ENCODE measurements at places on chromosomes 13 and 19. TPM values are rescaled to one million over a fixed set of nuclear protein-coding genes. Genes with fewer than 3 reads are reported as not detected.

GRCh38 chr19:34487651-34488051 lies 6.1 kb downstream of the WTIP start:
- no peak overlapping the region for H3K4me3 ChIP-seq
- no peaks in the 10 kb centered on the region for H3K36me3 ChIP-seq
- no peaks in the 10 kb centered on the region for H3K27me3 ChIP-seq

- H3K36me3 ChIP-seq, result peaks cover 2% of the 10 kb centered on the region
- no peak for DNase-seq
- no peaks in the 10 kb centered on the region for H3K27me3 ChIP-seq
- no peak overlapping the region for H3K4me3 ChIP-seq
Observed at GRCh38 chr13:49464621-49465325, 20.7 kb downstream of the SETDB2 start.

- H3K27ac ChIP-seq, result peak overlapping the region; percentile 64
- peaks cover 2% of the 10 kb centered on the region for H3K36me3 ChIP-seq
- peaks cover 17% of the 10 kb centered on the region for H3K4me1 ChIP-seq
Observed at GRCh38 chr13:27621116-27621365, 651 bp upstream of the POLR1D start.

DNA sequence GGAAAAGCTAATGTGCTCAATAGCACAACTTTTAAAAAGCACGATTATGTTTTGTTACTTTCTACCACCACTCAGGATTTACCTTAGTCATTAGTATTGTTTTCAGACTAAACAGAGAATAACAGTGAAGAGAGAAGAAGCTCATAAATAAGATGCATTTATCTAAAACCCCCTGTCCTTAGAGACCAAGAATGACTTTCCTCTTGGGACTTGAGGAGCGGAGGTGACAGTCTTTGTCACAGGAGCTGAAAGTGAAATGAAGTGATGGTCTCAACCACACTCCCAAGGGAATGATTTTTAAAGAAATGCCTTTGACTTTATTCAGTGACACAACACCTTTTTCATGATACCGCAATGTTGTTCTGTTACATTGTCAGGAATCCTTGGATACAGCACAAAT lies 190.6 kb upstream of the NBEA start:
- peaks cover 3% of the 10 kb centered on the region for H3K27me3 ChIP-seq
- no peaks in the 10 kb centered on the region for H3K36me3 ChIP-seq
- no peak for DNase-seq
- no peak overlapping the region for H3K27ac ChIP-seq

- no peak overlapping the region for H3K27ac ChIP-seq
- DNase-seq, result no peak
- H3K4me3 ChIP-seq, result no peak overlapping the region
Observed at GRCh38 chr19:434152-434960, 25.4 kb upstream of the C2CD4C start.

GRCh38 chr13:80612804-80613203 lies 271.9 kb upstream of the SPRY2 start:
- H3K36me3 ChIP-seq, result no peaks in the 10 kb centered on the region
- no peak for DNase-seq
- H3K27ac ChIP-seq, result no peak overlapping the region
- H3K27me3 ChIP-seq, result no peaks in the 10 kb centered on the region
- no peak overlapping the region for H3K4me3 ChIP-seq

DNA sequence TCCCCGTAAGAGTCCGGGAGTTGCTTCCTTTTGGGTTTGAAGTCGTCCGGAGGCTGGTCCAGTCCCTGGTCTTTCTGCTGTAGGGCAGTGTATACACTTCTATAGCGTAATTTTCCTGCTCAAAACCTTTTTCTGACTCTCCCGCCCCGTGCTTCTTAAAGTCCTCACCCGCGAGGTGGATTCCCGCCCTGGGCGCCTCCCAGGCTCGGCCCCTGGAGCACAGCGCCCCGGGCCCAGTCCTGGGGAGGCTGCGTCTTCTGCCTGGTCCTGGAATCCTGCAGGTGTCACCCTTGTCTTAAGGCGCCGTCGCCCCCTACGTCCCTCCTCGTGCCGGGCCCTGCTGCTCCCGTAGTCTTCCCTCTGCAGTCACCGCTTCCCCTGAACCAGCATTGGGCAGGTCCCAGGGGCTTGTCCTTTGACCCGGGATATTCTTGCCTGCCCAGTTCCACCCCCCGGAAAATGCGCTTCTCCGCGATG lies 34.4 kb upstream of the ZNF808 start:
- no peaks in the 10 kb centered on the region for H3K36me3 ChIP-seq
- no peaks in the 10 kb centered on the region for H3K27me3 ChIP-seq
- H3K4me3 ChIP-seq, result no peak overlapping the region
- DNase-seq, result peak; percentile 2

DNA sequence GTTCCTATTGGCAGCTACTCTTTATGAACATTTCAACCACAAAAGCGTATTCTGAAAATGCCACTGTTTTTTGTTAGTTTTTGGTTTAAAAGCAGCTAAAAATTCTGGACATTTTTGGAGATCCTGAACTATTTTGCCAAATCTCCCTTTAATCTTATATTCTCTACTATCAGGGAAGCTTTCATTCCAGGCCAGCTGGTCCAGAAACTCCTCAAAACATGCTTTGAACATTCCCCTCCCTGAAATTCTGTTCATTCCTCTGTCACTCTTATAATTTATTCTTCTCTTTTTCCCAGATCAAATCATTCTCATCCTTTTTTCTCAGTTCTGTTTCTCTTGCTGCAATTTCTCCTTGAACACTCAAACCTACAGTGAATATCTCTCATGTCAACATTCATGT lies 790.9 kb upstream of the ARGLU1 start:
- H3K27ac ChIP-seq, result no peak overlapping the region
- no peaks in the 10 kb centered on the region for H3K27me3 ChIP-seq
- no peak overlapping the region for H3K4me3 ChIP-seq
- H3K36me3 ChIP-seq, result no peaks in the 10 kb centered on the region
- peaks cover 6% of the 10 kb centered on the region for H3K4me1 ChIP-seq

DNA sequence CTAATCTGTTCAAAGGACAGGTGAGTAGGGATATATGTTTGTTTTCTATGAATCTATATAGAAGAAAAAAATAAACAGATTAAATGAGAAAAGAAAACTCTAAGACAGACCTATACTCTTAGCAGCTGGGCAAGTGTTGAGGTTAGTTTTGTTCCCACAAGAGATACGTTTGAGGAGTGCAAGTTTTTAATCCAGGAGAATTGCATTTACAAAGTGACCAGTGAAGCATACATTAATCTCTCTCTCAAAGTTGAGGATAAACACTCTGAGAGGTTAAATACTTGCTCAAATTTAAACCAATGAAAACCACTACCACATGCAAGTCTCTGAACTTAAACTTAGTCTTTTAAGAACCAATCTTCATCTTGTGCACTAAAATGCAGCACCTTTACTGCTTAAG lies 930.5 kb upstream of the MIR17HG start:
- H3K36me3 ChIP-seq, result no peaks in the 10 kb centered on the region
- H3K27me3 ChIP-seq, result no peaks in the 10 kb centered on the region
- H3K4me3 ChIP-seq, result no peak overlapping the region
- DNase-seq, result no peak
- no peak overlapping the region for H3K27ac ChIP-seq
- peaks cover 15% of the 10 kb centered on the region for H3K4me1 ChIP-seq

DNA sequence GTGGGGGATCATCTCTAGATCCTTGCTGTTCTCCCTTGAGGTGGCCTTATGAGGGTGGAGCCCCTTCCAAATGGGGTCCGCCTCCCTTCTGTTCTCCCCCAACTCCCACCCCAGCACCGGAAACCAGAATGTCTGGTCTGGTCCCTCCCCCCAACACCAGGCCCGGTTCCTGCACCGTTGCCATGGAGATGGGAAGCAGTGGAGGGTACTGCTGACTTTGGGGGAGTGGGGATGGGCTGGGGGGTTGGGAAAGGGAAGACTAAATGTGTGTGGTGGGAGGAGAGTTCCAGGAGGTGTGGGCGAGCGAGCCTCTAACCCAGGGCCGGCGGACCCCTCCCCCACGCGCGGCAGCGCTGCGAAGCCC lies 1.7 kb downstream of the SHANK1 start:
- peaks cover 3% of the 10 kb centered on the region for H3K4me1 ChIP-seq
- H3K27ac ChIP-seq, result no peak overlapping the region
- H3K4me3 ChIP-seq, result no peak overlapping the region
- H3K36me3 ChIP-seq, result no peaks in the 10 kb centered on the region
- no peak for DNase-seq
- H3K27me3 ChIP-seq, result peaks cover 7% of the 10 kb centered on the region

DNA sequence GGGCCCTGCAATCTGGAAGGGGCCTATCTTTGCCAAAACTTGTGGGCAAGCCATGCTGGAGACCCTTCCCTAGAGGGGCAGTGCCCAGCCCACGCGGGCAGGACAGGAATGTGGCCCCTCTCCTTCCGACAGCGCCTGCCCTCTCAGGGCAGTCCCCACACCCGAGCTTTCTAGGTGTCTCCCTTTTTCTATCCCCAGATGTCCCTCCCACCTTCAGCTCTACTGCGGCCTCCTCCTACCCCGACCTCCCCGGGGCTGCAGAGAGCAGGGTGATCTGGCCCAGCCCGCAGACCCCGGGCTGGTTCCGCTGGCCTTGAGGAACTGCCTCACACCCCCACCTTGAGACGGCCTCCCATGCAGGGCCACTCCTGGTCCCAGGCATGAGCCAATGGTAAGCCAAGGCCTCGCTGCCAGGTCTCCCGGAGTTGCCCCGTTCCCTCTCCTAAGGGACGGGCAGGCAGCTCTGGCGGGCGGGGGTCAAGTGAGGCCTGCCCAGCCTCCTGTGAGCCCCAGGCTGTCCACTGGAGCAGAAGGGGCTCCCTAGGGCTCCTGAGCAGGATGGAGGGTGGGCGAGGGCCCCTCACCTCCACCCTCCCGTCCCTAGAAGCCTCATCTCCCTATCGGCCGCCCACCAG lies 39.7 kb downstream of the KLF2 start:
- no peak for DNase-seq
- no peak overlapping the region for H3K27ac ChIP-seq
- H3K27me3 ChIP-seq, result no peaks in the 10 kb centered on the region
- no peaks in the 10 kb centered on the region for H3K36me3 ChIP-seq
- no peak overlapping the region for H3K4me3 ChIP-seq

- H3K36me3 ChIP-seq, result no peaks in the 10 kb centered on the region
- H3K4me1 ChIP-seq, result no peaks in the 10 kb centered on the region
- H3K27me3 ChIP-seq, result no peaks in the 10 kb centered on the region
Observed at GRCh38 chr19:23901360-23901759, 13.3 kb upstream of the ZNF726 start.

- DNase-seq, result no peak
- no peak overlapping the region for H3K4me3 ChIP-seq
- H3K36me3 ChIP-seq, result no peaks in the 10 kb centered on the region
- no peaks in the 10 kb centered on the region for H3K27me3 ChIP-seq
Observed at GRCh38 chr13:83829810-83830209, 52.5 kb downstream of the SLITRK1 start.

- H3K4me3 ChIP-seq, result peak overlapping the region; percentile 23
- H3K27ac ChIP-seq, result no peak overlapping the region
Observed at GRCh38 chr19:1266916-1267476, 2.1 kb upstream of the CIRBP start.

GRCh38 chr19:45446944-45447343 lies 20.9 kb upstream of the FOSB start:
- no peak overlapping the region for H3K27ac ChIP-seq
- DNase-seq, result no peak
- no peak overlapping the region for H3K4me3 ChIP-seq
- peaks cover 37% of the 10 kb centered on the region for H3K4me1 ChIP-seq

PKN1 gene
- 326 TPM for total RNA-seq

CEACAM1 gene
- 2.1 TPM for total RNA-seq

AKAP8 gene
- total RNA-seq, result 44.1 TPM

CHST8 gene
- not detected for total RNA-seq

Measured in endothelial cell of umbilical vein (primary cell).